ENCODE measurements at places on chromosomes 3 and 15.

DNA sequence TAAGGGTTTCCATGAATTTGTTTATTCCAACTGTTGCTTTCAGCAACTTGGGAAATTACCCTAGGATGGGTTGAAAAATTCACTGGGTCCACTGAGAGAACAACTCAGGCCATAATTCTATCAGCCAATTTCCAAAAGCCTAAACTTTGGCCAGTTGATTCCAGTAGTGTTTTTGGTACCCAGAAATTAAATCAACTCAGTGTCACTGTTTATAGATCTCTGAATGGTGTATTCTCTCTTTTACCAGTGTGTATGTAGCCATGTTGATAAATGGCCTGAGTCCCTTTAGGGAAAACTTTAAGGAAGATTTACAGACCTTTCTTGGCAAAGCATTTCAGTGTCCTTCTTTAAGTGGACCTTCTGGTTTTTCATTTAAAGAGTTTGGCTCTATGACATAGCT, 636.4 kb downstream of the OTOL1 start:
- no peak for DNase-seq

GRCh38 chr3:34109021-34109420, 310.6 kb downstream of the PDCD6IP start:
- no peak for DNase-seq

GRCh38 chr3:9292516-9292915, 43.1 kb upstream of the SRGAP3 start:
- DNase-seq, result no peak

DNA sequence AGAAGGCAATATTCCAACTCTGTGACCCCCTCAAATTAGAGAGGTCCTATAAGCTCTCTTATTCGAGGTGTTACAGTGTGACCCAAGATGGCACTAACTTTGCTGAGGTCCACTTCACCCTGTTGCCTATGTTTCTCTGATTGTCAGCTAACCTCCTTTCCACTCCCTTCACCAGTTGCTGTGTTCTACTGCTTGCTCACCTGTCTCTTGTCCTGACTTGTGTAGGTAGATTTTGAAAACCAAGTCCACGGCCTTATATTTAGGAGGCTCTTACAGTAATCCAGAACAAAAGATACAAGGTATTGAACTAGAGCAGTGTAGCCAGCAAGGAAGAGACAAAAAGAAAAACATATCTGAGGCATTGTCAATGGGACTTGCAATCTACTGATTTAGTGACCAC, 20.1 kb upstream of the GSK3B start:
- no peak for DNase-seq
